ENCODE measurements at places on chromosomes 6 and 20.

DNA sequence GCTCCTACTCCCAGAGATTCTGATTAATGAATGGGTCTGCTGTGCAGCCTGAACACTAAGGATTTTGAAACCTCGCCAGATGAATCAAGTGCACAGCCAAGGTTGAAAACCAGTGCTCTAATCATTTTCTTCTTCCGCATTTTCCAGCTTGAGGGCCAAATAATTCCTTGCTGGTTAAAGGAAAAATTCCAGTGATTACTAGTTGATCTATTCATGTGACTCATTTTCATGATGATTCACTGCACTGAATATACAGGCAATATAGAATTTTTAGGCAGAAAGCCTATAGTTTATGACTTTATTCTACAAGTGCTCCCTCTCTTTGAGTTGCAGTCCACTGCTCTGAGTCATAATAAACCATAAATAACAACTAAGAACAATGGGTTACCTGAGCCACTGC is 80.6 kb upstream of the PROKR2 start:
- no peak for DNase-seq

DNA sequence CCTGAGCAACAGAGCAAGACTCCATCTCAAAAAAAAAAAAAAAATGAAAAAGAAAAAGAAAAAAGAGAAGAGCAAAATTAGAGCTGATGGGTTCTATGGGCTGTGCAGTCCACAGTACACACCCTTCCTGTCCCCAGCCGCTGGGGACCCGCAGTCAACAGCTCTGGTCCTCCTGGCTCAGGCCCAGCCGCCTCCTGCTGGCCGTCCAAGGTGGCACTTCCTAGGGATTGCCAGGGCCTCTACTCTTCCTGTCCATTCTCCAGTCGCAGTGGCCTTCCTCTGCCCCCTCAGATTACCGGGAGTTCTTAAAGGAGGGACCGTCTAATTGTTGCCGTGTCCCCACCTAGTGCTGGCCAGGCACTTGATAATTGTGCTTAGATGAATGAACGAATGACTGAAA is 41.7 kb downstream of the TMEM242 start:
- no peak for DNase-seq

DNA sequence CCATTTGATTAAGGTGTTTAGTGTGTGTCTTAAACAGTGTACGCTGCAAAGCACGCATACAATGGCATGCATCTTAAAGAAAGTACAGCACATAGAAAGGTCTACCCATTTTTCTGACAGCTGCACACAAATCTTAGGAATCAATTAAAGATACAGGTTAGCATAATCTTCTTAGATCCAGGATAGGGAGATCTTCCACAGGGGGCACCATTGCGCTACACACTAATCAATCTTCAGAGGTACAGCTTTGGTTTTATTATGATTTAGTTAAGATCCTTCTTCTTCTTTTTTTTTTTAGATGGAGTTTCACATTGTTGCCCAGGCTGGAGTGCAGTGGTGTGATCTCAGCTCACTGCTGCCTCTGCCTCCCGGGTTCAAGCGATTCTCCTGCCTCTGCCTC is 63.7 kb upstream of the BEND3 start:
- DNase-seq = no peak

DNA sequence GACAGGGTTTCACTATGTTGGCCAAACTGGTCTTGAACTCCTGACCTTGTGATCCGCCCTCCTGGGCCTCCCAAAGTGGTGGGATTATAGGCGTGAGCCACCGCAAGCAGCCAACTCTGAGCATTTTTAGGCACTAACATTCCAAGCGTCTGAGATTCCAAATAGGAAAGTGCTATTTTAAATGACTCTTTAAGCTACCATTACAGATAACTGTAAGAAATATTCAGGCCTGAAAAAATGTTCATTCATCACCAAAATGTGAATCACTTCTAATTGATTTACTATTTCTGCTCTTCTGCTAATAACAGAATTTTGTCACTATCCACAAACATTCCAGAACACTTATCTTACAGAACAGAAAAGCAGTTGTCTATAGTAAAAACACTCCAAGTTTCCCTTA is 106.5 kb downstream of the BACH2 start:
- DNase-seq = no peak

- no peak for DNase-seq
Observed at GRCh38 chr6:146289816-146290588, 253.6 kb upstream of the RAB32 start.

All from GM19239 (cell line).